ENCODE measurements at places on chromosomes 2 and 18.

DNA sequence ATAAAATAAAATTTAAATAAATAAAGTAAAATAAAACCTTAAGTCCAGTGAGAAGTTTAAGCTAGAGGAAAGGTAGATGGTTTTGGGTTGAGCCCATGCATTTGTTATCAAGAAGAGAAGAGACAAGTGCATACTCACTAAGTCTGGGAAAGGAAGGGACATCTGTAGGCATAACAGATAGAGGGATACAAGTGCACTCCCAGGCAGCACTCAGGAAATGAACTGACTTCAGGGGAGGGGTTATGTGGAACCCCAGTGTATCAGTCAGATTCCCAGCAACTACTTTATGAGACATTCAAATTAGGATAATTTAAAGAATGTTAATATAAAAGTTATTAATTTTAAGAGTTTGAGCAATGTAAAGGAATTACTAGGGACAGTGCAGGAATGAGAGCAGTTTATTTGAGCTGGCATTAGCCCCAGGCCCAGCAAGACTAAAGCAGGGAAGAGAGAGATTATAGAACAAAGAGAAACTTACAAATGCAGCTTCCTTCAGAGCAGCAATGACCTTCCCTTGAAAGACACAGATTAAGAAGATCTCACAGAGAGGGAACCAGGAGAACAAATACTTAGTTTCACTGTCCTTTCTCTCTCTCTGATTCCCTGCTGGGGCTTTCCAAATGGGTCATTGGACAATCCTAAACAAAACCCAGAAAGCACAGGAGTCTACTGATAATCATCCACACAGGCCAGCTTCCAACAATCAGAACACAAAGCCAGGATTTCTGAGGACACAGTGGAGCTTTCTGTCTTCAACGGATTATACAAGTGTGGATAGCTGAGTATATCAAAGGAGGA is 109.7 kb downstream of the ERBB4 start:
- DNase-seq, result no peak

DNA sequence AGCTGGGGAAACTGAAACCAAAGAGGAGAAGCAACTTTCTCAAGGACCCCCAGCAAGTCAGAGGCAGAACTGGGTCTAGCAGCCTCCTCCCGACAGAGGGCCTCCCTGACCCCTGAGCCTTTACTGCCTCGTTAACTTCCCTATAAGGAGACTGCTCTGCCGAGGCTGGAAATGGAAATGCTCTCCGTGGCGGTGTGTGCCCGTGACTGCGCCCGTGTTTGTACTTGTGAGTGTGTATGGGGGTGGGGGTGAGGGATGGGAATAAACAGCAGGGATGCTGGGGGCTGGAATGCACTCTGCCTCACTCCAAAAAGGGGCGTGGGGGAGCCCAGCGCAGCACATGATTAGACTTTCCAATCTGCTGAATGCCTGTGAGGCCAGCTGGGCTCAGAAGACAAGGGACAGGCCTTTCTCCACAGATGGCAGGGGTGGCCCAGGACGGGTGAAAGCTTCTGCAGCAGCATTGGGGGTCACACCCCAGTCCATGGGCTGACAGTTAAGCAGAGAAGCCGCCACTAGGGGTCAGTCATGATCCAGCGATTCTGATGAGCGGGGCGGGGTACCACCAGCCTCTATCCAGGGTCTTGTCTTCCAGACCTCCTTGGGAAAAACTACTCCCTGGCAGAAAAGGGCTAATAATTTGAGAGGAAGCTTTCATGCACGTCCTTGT is 26.8 kb downstream of the MPHOSPH10 start:
- DNase-seq, result peak; percentile 24

- no peak for DNase-seq
Observed at GRCh38 chr2:216554755-216555154, 56.1 kb downstream of the RPL37A start.

- no peak for DNase-seq
Observed at GRCh38 chr18:54710900-54711281, 117.4 kb upstream of the RAB27B start.

DNA sequence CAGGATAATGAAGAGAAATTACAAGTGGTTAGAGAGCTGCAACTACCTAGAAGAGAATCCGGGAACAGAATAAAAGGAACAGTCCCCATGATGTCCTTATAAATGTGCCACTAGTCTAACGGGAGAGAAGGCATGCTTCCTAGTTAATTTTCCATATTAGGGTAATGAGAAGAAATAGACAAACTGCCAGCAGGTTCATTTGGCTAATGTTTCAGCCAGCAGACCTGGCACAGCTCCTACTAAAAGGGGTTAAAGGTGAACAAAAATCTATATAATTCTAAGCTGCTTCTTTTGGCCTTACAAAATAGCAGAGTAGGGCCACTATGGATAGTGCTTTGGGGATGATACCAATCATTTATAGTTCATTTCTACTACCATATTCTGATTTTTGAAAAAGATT is 845.3 kb upstream of the GCFC2 start:
- no peak for DNase-seq

GRCh38 chr2:222357930-222358329 is 59.1 kb upstream of the PAX3 start:
- DNase-seq, result no peak

DNA sequence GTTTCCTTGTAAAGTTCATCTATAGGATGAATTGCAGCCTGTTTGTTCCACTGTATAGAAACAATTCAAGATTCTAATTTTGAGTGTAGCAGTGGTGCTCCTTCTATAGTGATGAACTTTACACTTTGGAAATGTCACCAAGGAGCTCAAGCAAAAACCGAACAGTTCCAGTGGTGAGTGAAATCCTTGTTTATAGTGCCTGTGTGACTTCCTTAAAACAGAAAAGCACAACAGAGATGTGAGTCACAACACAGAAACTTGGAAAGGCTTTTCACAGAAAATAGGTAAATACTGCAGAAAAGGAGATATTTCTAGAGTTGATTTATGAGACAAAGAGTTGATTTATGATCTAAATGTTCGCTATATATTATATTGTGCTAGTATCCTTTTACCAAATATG is 482.0 kb downstream of the PTPRM start:
- no peak for DNase-seq

Measured in brain microvascular endothelial cell (primary cell).